Type B pancreatic cell (in vitro differentiated cells): ENCODE measurements at places on chromosomes 16 and 17.

DNA sequence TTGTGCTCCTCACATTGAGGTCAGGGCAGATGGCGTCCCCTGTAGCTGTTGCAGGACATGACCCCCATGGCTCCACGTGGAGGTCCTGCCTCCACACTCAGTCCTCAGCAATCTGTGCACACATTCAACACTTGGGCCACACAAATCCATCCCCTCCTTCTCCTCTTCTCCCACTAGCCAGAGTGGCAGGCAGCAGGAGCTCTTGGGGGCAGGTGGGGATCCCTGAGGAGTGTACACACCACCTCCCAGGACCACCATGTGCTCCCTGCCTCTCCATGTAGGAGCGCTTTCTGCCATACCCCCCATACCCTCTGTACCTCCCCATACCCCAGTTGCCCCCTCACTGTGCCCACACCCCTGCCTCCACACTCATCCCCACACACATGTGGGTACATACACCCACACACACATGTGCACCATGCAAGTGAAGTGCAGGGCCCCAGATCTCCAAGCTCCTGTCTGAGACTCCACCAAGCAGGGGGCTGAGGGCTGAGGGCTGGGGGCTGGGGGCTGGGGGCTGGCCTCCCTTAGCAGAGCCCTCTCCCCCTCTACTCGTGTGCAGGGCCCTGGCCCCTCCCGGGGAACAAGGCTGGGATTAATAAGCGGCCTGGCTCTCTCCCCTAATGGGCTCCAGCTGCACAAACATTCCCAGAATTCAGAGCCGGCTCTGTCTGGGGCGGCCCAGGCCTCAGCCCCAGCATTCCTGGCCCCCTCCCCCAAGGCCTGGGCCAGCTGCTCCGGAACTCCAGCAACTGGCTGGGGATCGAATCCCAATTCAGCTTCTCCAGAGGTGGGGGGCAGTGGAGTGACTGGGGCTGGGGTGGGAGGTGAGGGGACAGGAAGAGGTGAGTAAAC lies 48.2 kb upstream of the MEIOC start:
- peak; percentile 80 for DNase-seq

DNA sequence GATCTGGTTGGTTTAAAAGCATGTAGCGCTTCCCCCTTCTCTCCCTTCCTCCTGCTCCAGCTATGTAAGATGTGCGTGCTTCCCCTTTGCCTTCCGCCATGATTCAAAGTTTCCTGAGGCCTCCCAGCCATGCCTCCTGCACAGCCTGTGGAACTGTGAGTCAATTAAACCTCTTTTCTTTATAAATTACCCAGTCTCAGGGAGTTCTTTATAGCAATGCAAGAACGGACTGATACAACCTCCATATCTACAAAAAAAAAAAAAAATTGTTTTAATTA lies 16.6 kb upstream of the PDXDC1 start:
- DNase-seq, result no peak

GRCh38 chr17:9371019-9371418 lies 204.6 kb downstream of the STX8 start:
- no peak for DNase-seq

GRCh38 chr17:28643983-28644786 lies 773 bp downstream of the BLTP2 start:
- no peak for DNase-seq

DNA sequence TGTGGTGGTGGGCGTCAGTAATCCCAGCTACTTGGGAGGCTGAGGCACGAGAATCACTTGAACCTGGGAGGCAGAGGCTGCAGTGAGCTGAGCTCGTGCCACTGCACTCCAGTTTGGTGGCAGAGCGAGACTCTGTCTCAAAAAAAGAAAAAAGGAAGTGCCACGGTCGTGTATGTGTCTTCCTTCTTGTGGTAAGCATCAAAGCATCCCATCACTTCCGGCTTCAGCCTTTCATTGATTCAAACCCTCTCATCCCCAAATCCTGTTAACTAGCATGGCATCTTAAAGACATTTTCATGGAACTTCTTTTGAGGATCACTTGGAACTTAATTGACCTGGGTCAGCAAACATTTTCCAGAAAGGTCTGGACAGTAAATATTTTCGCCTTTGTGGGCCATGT lies 126.2 kb downstream of the CPPED1 start:
- no peak for DNase-seq

GRCh38 chr17:60586288-60586974 lies 13.6 kb upstream of the PPM1D start:
- DNase-seq, result no peak

- no peak for DNase-seq
These were observed 23.1 kb upstream of the SLC35B1 start for GRCh38 chr17:49730785-49731434.

GRCh38 chr17:49815761-49816281 lies 27.3 kb downstream of the KAT7 start:
- no peak for DNase-seq

GRCh38 chr16:12321311-12321842 lies 344.8 kb downstream of the SNX29 start:
- DNase-seq, result no peak

GRCh38 chr16:49127103-49127502 lies 154.5 kb downstream of the CBLN1 start:
- DNase-seq, result no peak

DNA sequence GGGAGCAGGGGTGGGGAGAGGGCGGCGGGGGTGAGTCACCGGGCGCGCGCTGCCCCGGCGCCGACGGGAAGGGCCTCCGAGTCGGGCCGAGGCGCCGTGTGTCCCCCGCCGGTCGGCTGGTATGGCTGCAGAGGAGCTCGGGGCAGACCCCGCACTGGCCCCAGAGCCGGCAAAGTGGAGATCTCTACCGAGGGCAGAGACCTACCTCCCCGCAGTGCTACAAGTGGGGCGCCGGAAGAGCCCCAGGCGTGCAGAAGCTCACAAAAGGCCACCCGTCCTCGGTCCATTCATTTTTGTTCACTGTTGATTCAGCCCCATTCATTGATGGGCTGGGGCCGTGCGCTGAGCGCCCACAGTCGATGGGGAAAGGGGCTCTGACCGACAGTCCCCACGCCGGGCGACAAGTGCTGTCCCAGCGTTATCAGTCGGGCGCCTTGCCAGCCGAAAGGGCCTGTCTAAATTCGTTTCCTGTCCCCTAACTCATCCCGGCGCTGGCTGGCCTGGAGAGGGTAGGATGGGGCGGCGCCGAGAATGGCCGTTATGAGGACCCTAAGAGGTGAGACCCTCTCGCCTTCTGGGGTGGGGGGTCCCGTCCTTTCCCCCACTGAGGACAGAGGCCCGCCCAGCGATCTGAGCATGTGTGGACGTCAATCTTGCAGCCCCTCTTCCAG lies 709 bp upstream of the ENO3 start:
- DNase-seq, result no peak

DNA sequence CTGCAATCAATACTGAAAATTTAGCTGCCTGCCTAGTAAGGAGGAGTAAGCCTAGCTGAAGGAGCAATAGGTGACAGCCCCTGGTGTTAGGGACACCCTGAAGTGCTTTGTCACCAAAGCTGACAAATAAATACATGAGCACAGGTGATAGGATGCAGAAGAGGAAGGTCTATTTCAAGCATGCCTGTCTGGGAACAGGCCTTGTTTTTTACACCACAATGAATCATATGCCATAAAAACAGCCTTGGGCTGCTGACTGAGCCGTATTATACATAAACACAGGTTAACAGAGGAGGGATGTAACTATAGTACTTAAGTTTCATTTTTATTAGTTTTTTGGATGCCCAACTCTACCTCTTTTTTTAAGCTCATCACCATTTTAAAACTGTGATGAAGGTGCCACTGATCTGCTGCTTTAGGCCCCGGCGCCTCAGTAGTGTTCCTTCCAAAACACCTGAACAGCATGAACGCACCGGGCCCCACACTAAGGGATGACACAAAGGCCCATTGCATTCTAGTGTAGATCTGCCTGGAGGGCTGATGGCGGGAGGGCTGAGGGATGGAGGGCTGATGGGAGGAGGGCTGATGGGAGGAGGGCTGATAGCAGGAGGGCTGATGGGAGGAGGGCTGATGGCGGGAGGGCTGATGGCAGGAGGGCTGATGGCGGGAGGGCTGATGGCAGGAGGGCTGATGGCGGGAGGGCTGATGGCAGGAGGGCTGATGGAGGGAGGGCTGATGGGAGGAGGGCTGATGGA lies 150.3 kb downstream of the AATF start:
- DNase-seq, result no peak

DNA sequence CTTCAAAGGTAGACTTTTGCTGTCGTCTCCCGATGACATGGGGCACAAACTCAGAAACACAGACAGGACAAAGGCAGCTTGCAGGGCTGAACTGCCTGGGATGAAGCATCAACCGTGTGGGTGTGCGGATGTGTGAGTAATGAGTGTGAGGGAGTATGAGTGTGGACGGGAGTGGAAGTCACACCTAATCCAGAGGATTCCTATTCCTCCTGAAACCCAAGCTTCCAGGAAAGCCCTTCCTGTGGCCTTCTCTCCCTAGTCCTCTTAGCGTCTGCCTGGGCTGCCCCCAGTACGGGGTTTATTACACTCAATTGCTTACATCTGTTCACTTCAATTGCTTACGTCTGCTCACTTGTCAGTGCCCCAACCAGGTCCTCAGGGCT lies 2.3 kb upstream of the IL4R start:
- no peak for DNase-seq

- DNase-seq, result no peak
These were observed 6.3 kb downstream of the BCAR1 start for GRCh38 chr16:75244844-75245758.

- no peak for DNase-seq
These were observed 100.5 kb downstream of the PLCG2 start for GRCh38 chr16:81879625-81880024.

- DNase-seq, result no peak
These were observed 18.5 kb upstream of the SCNN1B start for GRCh38 chr16:23283571-23283970.

DNA sequence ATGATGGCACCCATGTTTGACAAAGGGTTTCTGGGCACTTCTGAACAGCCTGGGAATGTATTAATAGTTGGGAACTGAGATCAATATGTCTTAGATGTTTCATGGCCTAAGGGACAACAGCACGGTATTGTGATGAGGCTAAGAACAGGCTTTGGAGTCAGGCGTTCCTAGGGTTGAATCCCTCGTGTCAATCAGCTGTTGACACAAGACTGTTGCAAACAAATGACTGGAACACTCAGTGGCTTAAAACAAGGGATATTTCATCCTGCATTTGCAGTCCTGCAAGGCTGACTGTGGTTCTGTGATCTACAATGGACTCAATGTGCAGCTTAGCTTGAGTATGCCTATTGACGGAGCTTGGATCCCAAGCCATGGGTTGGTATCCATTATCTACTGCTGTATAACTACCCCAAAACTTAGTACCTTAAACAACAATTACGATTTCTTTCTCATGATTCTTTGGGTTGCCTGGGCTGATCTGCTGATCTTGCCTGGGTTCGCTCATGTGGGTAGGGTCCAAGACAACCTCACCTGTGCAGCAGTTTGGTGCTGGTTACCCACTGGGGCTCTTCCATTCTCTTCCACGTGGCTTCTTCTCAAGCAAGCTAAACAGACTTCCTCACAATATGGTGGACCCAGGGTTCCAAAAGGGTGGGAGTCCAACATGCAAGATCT lies 472.4 kb downstream of the SLC39A11 start:
- DNase-seq, result no peak
